Foreskin keratinocyte (primary cell): ENCODE measurements at places on chromosomes 12 and 14. TPM values are rescaled to one million over a fixed set of nuclear protein-coding genes. Genes with fewer than 3 reads are reported as not detected.

Gene ATF1
- total RNA-seq: 20.8 and 21.4 TPM in 2 replicates

Gene DNAJC22
- total RNA-seq: 0.04 TPM in 1 of 2 replicates, not detected in the other

Gene CLEC1B
- not detected in 2 replicates for total RNA-seq

Gene KICS2
- 5.5 and 7.7 TPM in 2 replicates for total RNA-seq
